ENCODE measurements at places on chromosomes 2 and 18. TPM values are rescaled to one million over a fixed set of nuclear protein-coding genes. Genes with fewer than 3 reads are reported as not detected.

The PLEKHH2 gene
- total RNA-seq: 0.54 TPM

DNA sequence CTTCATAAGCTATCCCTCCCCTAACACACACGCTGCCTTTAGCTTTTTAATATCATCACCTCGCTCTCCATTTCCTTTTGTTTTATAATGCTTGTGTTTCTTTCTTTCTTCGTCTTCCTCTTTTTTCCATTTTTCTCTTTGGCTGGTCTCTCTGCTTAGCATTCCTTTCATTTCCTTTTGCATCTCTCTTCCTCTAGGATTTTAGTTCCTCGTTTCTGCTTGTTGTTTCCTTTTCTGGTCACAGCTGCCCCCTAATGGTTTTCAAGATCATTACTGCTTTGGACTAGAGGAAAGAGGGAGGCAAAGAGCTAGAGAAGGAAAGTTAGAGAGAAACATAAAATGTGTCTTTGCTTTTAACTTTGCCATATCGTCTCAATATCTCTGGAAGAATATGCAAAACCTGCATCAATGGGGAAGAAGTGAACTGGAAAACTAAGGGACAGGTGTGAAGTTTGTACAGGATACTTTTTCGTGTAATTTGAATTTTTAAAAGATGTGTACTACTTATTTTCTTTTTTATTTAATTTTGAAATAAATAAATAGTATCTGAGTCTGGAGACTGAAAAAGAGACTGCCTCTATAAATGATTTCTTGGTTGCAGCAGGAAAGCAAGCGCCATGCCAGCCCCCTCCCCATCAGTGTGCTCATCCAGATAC lies 6.3 kb upstream of the NRP2 start:
- H3K4me1 ChIP-seq: no peaks in the 10 kb centered on the region
- DNase-seq: no peak
- no peaks in the 10 kb centered on the region for H3K36me3 ChIP-seq
- H3K4me3 ChIP-seq: no peak overlapping the region
- H3K27me3 ChIP-seq: peaks cover 32% of the 10 kb centered on the region
- no peak overlapping the region for H3K27ac ChIP-seq

- no peaks in the 10 kb centered on the region for H3K36me3 ChIP-seq
- no peak overlapping the region for H3K27ac ChIP-seq
- no peaks in the 10 kb centered on the region for H3K4me1 ChIP-seq
- no peaks in the 10 kb centered on the region for H3K27me3 ChIP-seq
Observed at GRCh38 chr2:21251216-21251980, 127.6 kb downstream of the TDRD15 start.

- no peak overlapping the region for H3K4me3 ChIP-seq
- no peaks in the 10 kb centered on the region for H3K36me3 ChIP-seq
- H3K27me3 ChIP-seq: no peaks in the 10 kb centered on the region
- no peak overlapping the region for H3K27ac ChIP-seq
Observed at GRCh38 chr18:6683112-6683876, 46.2 kb upstream of the ARHGAP28 start.

Measured in activated CD8-positive, alpha-beta memory T cell treated with anti-CD3 and anti-CD28 coated beads, Interleukin-2, amount 10 ng/mL, durations not matched to agents 7 days and 5 days (primary cell).